Stimulated activated CD4-positive, alpha-beta T cell treated with anti-CD3 and anti-CD28 coated beads, Interleukin-1b, Interleukin-23, amount 100 ng/mL, for 24 hours (primary cell): ENCODE measurements at places on chromosomes 12 and 14.

GRCh38 chr12:48717252-48717695 is 767 bp upstream of the CCNT1 start:
- DNase-seq: no peak

DNA sequence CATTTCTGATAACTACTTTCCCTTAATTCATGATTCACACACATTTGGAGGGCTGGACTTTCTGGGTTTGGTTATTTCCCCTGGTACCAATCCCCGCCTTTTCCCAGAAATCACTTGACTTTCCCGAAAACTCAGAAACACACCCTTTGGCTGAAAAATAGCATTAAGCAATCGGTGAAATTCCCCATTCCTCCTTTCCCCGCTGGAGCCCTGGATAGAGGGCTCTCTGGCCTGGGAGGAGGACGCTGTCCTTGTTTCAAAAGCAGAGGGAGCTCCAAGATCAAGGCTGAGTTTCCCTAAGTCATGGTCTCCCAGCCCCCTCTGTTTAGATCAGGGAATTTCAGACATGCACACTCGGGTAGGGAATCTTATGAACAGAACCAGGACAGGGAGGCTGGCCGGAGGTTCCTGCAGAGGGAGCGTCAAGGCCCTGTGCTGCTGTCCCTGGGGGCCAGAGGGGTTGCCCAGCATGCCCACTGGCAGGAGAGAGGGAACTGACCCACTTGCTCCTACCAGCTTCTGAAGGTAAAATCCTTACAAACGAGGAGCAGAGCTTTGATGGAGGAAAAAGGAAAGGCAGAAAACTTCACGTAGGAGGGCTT is at the start of gene C1S:
Gene C1S, plus strand, starts transcription at position 366 of the 602 bp plus-strand sequence. CDS start 1,195 bp downstream, outside the sequence.
- DNase-seq: no peak

DNA sequence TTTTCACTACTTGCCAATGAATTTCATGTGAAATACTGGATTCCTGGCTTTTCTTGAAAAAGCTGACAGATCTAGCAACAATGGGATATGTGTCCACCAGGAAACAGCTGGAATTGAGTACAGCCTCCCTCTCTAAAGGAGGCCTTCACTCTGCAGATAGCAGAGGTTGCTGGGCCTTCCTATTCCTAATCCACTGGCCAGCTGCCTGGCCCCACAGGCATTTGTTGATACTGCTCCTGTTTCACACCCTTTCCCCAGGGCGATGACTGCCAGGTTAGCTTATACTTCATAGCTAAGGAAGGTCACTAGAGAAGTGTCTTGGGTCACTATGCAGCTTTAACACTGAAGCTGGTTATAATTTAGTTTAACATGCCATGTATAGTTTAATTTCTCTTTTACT is 87.5 kb upstream of the PDZRN4 start:
- no peak for DNase-seq

DNA sequence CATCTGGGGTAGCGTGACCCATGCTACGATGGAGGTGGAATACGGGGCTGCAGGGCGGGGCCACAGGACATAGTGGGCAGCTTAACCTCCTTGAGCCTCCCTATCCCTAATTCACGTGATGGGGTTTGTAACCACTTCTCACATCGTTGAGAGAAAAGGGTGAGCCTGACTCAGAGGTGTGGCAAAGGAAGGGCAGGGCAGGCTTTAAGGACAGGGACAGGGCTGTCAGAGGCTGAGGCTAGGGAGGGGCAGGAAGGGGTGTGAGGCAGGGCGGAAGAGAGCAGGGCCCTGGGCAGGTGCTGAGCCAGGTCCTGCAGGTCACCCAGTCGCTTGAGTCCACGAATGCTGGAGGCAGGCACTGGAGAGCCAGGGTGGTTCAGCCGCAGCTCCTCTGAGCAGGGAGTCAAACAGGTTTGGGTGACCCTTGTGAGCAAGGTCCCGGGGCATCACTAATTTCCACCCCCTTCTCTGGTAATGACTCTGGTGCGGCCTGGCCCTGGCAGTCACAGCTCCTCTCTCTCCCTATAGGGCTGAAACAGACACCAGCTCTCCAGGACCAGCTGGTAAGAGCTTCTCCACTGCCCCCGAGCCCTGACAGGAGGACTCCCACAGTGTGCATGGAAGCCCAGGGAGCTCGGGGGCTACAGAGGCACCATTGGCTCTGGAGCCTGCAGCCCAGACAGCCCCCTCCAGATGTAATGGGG is 7.5 kb upstream of the AQP2 start:
- DNase-seq: no peak

- no peak for DNase-seq
Measured at GRCh38 chr12:104510873-104511440, 54.2 kb downstream of the CHST11 start.

DNA sequence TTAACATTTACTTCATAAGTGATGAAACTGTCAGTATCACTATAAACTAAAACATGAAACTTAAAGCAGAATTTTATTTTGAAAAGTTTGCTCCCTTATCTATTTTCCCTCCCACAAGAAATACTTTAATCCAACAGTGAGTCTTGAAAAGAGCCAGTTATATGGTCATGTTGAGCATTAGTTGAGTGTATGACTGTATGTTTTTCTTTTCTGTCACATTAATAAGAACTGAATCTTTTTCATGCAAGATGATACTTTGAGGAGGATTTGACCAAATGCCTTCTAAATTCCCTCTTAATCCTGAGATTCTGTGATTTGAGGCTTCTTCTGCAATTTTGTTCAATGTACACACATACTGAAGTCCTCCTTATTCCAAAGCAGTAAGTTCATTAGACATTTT is 33.7 kb upstream of the YARS2 start:
- no peak for DNase-seq

- DNase-seq: no peak
Measured at GRCh38 chr12:39272871-39273655, 169.9 kb downstream of the KIF21A start.
